ENCODE measurements at places on chromosomes 11 and 22.

- DNase-seq, result no peak
Observed at GRCh38 chr11:120704256-120704750, 192.8 kb downstream of the GRIK4 start.

DNA sequence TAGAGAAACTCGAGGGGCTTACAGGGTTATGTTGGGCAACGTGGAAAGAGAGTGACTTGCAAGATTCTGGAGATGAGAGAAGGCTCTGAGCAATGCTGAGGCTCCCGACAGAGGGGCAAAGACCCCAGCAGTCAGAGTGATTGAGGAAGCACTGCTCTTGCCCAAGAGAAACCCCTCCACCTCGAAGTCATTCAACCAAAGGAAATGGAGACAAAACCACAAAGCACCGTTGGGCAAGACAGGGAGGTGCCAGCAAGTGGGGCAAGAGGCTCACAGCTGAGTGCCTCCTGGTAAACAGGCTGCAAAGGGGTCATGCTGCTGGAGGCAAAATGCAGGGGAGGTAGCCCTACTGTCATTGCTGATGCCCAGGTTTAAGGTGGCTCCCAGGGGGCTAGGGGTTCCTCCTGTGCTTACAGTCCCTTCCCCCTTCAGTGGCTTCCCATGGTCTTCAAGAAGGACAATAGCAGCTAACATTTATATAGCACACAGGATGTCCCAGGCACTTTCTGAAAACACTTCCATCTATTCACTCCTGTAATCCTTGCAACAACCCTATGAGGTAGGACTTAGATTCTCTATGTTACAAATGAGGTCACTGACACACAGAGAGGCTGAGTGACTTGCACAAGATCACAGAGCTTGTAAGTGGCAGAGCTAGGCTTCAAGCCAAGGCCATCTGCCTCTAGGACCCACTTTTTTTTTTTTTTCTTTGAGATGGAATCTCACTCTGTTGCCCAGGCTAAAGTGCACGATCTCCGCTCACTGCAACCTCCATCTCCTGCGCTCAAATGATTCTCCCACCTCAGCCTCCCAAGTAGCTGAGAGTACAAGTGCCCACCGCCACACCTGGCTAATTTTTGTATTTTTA lies 18.1 kb upstream of the MYH9 start:
- no peak for DNase-seq

DNA sequence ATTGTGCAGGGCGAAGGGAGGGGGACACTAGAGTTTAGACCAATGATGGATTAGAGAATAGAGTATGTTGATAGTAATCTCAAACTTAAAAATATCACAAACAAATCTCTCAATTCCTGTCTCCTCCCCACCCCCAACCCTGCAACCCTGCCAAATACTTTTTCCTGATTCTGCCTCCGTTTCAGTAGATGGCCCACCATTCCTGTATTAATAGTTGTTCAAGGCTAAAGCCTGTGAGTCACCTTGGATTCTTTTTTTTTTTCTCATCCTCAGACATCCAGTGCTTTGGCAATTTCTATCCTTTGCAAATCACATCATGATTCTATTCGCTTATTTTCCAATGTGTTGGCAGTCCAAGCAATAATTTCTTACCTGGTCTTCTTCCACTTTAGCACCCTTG lies 207.9 kb downstream of the DYNC2H1 start:
- DNase-seq, result no peak

GRCh38 chr11:83371489-83371888 lies 85.3 kb upstream of the CCDC90B start:
- no peak for DNase-seq

DNA sequence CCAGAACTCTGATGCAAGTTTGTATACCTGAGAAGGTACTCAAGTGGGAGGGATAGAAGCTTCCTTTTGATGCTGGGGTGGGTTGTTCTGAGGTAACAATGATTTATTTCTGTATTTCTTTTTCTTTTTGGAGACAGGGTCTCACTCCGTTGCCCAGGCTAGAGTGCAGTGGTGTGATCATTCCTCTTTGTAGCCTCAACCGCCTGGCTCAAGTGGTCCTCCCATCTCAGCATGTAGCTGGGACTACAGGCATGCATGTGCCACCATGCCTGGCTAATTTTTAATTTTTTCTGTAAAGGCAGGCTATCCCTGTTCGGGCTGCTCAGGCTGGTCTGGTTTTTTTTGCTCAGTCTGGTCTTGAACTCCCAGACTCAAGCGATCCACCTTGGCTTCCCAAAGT lies 7.9 kb downstream of the KDM2A start:
- DNase-seq, result no peak

GRCh38 chr11:20061776-20062175 lies 98.5 kb downstream of the DBX1 start:
- DNase-seq, result no peak

DNA sequence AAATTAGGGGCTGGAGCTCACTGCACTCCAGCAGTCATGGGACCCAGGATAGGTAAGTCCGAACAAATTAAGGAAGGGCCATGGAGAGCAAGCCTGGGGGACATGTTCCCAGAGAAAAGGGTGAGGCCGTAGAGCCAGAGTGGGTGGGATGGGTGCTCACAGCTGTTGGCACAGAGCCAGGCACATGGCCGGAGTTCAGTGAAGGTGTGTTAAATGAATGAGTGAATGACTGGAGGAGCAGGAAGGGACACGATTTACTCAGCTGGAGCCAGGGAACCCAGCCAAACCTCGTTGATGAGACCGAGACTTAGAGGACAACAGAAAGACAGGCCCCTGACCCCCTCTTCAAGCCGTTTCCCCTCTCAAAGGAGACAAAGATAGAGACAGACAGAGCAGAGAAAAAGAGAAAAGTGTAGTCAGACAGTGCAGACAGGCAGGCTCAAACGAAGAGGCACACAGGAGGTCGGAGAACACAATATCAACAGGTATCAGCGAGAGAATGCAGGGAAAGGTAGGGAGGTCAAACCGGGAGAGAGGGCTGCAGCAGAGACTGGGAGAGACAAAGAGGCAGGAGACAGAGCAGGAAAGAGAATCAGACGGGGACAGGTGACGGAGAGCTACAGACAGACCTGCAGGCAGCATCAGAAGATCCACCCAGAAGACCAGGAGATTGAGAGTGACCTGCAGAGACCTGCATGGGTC lies 590 bp downstream of the SLCO2B1 start:
- DNase-seq, result no peak

- no peak for DNase-seq
Observed at GRCh38 chr22:42632096-42632495, 8.3 kb downstream of the ATP5MGL start.

DNA sequence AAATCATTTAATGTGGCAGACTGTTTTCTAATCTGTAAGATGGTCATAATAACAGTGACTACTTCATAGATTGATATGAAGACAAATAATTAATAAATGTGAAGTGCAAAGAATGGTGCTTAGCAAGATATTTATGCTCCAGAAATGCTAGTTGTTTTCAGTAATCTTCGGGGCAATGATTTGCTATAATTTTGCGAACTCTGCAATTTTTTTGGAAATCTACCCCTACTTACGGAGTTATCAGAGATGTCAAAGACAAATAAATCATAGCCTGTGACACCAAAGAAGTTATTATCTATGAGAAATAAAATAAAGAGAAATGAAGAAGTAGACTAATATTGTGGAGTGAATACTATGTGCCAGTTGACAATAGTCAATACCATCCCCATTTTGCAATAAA lies 634.1 kb upstream of the LRRC4C start:
- DNase-seq, result no peak

DNA sequence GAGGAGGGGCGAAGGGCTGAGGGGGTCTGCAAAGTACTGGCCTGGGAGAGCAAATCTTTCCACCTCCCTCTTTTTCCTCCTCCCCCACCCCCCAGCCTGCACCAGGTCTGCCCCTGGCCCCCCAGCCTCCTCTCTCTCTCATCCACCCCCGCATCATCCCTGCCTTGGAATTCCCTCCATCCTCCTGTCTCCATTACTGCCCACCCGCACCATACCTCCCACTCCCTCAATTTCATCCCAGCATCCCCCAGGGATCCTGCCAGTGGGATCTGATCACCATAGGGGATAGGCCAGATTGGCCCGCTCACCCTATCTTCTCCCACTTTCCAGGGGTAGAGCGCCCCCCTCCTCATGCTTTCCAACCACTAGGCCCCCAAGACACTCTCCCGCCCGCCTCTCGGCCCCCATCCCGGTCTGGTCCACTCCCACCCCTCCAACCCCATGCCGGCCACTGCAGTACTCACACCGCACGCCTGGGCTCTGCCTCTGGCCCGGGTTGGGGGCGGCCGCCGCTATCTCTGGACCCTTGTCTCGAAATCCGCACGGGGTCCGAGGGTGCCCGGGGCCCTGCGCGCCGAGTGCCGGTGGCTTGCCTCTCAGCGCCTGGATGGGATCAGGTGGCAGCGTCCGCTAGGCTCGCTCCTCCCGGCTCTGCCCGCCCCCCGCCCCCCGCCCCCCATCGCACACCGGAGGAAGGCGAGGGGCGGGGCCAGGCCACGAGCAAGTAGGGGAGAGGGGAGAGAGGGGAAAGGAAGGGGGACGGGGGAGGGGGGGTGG lies at the start of gene GAL3ST3:
TSS of gene GAL3ST3 (minus strand) at position 615 of the 777 bp plus-strand sequence. CDS start 3,746 bp downstream, outside the sequence.
- DNase-seq, result no peak

DNA sequence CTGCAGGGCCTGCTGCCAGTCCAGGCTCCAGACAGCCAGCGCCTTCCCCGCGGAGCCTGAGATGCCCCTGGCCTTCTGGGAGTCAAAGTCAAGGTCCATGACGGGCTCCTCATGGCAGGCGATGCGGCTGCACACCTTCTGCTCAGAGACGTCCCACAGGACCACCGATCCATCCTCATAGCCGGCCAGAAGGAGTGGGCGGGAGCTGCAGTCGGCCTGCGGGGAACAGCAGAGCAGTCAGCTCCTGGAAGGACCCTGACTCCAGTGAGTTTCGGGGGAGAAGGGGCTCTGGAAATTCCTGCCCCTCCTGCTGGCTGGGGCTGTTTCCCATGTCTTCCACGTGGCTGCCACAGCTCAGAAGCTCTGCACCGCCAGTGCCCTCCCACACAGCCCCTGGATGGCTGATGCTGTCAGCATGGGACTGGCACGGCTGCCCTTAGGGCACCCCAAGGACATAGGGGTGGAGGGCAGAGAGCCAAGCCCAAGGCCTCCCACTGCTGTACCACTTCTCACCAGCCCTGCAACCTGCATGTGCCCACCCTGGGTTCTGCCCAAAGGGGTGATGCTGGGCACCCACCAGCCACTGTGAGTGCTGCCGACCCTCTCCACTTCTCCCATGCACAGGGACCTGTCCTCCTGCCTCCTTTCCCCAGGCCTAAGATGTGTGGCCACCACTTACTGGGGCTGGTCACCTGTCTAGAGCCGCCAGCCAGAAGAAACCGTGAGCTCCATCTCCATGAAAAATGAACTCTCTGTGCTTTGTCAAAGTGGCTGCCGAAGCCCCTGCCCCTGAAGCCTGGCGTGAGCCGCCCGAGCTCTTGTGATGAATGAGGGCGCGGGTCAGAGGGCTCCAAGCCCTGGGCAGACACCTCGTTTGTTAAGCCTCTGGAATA lies 41.7 kb downstream of the TBX1 start:
- DNase-seq, result no peak

DNA sequence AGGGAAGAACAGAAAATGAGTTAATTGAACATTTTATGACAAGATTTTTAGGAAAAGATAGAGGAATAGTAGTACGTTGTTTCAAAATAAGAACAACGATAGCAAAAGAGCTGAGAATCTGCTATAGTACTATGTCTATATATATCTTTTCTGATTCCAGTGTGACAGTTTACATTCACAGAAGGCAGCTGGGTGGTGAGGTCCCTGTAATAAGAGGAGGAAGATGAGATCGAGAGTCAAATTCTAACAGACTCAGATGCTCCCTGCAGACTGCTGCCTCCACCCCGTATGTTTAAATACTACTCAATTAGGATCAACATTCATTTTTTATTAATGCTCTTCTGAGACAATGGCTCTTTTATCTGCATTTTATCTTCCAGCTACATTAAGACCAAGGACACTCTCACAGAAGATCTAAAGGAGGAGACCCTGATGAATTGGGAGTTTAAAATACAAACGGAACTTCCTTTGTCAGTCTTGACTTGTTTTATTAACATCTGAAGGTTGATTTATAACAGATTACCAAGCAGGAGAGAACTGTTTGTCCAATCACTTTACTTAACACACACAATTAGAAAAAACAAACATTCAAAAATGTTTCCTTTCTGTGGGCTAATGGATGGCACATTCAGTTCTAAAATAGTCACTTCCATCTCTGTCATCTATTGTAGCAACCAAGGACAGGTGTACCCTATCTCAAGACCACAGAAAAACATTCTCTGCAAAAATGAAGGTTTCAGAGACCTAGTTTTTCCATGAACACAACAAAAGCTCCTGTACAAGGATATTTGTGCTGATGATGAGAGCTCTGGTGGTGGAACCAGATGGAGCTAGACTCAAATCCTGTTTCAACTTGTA lies 240.2 kb downstream of the CADM1 start:
- DNase-seq, result no peak

- DNase-seq, result no peak
Observed at GRCh38 chr11:36280531-36280930, 8.7 kb downstream of the COMMD9 start.

DNA sequence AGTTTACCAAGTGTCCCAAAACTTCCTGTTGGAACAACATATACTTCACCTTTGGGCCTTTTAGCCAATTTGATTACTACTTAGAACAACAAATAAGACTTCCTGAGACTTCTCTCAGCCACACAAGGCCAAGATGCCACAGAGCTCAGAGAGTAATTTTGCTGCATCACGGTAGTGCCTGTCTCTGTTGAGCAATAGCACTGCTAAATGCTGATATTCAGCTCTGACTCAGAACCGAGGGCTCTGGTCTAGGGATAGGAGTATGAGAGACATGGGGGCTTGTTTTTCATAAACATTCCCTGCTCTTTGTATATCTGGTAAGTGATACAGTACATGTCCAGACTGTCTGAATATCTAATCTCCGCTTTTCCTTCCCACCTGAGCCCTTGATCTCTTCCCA lies 260.4 kb upstream of the ARHGAP20 start:
- DNase-seq, result no peak

GRCh38 chr22:17974087-17974486 lies 50.3 kb downstream of the MICAL3 start:
- DNase-seq, result no peak

DNA sequence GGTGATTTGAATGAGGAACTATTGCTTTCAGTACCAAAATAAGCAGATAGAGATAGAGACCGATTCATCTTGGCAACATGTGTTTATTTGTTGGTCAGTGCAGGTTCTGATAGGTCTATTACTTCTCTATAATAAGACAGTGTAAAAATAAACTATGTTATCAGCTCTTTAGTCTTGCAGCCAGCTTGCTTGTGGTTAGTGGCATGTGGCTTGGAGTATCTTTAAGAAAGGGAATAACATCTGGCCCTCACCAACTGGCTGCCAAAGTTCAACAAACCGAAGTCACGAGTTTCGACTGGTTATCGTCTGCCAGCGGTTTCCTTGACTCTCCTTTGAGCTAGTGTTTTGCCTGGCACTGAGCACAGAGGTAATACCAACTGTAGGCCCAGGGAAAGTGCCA lies 71.8 kb downstream of the CTTN start:
- DNase-seq, result no peak
